Activated T-cell treated with anti-CD3 and anti-CD28 coated beads, Interleukin-2, amount 50 U/mL, for 4 hours (primary cell): ENCODE measurements at places on chromosomes 4 and X.

- no peak for DNase-seq
Observed at GRCh38 chrX:28127662-28128061, 146.4 kb upstream of the DCAF8L1 start.

GRCh38 chrX:108211301-108211700, 119.7 kb downstream of the ATG4A start:
- no peak for DNase-seq

GRCh38 chrX:79268788-79269187, 98.3 kb downstream of the ITM2A start:
- DNase-seq, result no peak

- DNase-seq, result no peak
Observed at GRCh38 chr4:155187989-155188388, 20.4 kb upstream of the NPY2R start.

DNA sequence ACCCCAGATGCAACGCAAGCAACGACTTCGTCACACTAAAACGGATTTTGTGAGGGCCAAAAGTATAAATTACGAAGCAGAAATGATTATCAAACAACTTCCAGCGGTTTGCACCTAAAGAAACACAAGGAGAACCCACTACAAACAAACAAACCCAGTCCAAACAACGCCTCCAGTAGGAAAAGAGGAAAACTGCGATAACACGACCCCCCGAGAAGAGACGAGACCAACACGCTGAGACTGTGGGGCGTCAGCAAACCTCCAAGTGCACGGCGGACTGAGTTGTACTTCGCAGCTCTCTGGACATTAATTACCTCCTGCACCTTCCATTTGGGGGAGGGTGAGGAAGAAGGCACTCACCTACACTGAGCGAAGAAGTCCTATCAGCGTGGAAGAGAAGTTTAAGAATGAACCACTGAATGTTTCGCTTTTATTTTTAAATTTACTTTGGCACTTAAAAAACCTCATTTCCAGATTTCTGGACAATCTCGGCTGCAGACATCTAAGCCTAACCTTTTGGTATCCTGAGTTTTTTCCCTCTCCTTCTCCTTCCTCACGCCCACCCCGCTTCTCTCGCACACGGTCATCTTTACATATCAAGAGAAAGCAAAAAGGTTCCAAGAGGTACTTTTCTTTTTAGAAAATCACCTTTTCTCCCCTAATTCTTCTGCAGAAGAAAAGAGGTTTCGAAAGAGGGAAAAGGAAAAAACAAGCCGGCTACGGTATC, at the start of gene MAB21L2:
TSS of gene MAB21L2 (plus strand) at position 6 of the 727 bp plus-strand sequence. CDS start 879 bp downstream, outside the sequence.
- no peak for DNase-seq

DNA sequence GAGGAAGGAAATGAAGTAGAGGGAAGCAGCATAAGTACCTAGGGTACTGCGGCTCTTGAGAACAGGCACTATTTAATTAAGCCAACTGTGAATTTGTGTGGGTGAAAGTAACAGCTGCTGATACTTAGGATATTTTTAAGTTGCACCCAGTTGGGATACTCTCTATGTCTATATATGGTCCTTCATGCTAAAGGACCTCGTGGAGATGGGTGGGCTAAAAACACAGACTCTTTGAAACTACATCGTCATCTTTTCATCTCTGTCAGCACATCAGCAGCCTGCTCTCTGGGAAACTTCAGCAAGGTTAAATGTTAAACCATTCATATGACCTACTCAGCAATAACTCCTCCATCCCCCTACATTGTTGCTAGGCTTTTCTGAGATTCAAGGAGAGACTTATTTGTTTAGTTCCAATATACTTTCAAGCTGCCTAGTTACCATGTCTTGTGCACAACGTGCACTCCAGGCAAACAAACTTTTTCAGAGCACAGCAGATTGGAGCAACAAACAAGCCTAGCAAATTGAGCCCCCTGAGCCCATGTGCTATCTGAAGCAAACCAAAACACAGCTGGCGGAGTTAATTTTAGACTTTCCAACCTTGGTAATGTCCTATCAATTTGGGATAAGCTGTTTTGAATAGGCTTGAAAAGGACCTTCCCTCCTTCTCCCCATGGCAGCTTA, 6.2 kb upstream of the MOB1B start:
- no peak for DNase-seq

DNA sequence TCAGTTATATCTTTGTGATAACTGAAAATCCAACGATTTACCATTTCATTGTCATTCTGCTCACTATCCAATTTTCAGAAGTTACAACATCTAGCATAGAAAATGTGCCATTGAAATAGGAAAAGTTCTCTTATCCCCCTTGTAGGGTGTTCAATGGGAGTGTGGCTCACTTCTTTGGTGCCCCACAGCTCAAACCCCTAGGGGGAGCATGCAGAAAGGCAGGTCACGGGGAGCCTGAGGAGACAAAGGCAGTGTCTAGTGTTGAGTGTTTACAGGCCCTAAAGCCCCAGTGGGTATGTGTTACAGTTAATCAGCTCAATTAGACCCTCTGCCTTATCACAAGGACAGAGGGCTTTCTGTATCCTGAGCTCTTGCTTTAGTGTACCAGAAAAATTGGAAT, 243.4 kb upstream of the GRID2 start:
- no peak for DNase-seq

- DNase-seq, result no peak
Observed at GRCh38 chr4:139624441-139625092, 41.1 kb upstream of the MGST2 start.

- DNase-seq, result no peak
Observed at GRCh38 chrX:19291086-19291485, 52.6 kb upstream of the PDHA1 start.

- no peak for DNase-seq
Observed at GRCh38 chrX:68256990-68257389, 176.3 kb downstream of the OPHN1 start.

GRCh38 chr4:83568062-83568461, 32.2 kb downstream of the GPAT3 start:
- DNase-seq, result no peak

DNA sequence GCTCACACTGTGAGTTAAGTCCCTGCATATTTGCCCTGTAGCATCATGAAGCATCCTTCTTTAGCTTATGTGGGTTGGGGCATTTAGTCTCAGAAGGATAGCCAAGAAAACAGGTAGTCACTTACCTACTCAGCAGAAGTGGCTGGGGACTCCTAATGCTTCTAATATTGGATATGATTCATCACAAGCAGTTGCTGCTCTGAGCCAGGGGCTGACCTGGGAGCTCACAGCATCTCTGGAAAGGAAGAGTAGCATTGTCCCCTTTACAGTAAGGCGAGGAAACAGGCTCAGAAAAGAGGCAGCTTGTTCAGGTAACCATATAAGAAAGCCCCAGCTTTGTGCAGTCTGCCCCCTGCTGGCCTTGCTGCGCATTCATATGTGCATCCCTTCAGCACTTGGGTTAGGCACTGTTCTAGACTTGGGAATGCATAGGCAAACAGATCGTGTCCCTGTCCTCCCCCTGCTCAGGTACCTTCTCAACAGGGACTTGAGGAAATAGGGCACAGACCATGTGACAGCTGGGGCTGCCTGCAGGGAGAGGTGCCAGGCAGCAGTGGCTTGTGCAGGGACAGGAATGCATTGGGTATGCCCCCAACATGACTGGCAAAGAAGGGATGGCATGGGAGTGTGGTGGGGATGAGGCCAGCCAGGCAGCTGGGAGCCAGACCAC, 35.7 kb upstream of the TBC1D14 start:
- DNase-seq, result peak; percentile 83

DNA sequence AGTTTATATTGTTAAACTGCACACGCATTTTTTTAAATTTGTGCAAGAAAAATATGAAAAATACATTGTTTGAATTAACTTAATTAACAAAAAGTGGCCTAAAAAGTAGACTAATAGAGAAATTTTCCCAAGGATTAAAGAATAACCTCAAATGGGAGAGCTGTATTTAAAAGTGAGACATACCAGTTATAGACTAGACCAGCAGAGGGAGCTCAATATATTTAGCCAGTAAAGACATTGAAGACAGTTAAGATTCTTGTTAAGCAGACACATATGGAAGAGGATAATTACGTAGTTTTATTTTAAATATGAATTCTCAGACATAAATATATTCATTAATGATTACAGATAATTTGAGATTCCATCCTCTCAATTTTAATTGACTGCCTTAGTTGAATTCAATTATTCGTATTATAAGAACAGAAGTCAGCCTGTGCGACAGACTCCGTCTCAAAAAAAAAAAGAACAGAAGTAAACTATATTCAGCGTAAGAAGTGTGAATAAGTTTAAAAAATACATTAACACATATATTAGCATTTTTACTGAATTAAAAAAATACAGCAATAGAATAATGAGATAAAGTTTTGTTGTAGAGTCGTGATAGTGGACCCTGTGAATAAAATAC, 64.8 kb downstream of the GLRA3 start:
- DNase-seq, result no peak

GRCh38 chr4:73019462-73020047, 50.0 kb downstream of the COX18 start:
- DNase-seq, result no peak

- DNase-seq, result no peak
Observed at GRCh38 chr4:3710451-3711182, 55.6 kb upstream of the ADRA2C start.

- no peak for DNase-seq
Observed at GRCh38 chrX:2898846-2899512, 30.2 kb downstream of the ARSD start.

- DNase-seq, result no peak
Observed at GRCh38 chr4:38514465-38515146, 149.4 kb upstream of the KLF3 start.

GRCh38 chrX:24175276-24175675, 25.7 kb downstream of the ZFX start:
- no peak for DNase-seq

- no peak for DNase-seq
Observed at GRCh38 chr4:59553721-59554091, 1646.4 kb upstream of the ADGRL3 start.

GRCh38 chr4:164203476-164203875, 550.5 kb upstream of the SMIM31 start:
- DNase-seq, result no peak

DNA sequence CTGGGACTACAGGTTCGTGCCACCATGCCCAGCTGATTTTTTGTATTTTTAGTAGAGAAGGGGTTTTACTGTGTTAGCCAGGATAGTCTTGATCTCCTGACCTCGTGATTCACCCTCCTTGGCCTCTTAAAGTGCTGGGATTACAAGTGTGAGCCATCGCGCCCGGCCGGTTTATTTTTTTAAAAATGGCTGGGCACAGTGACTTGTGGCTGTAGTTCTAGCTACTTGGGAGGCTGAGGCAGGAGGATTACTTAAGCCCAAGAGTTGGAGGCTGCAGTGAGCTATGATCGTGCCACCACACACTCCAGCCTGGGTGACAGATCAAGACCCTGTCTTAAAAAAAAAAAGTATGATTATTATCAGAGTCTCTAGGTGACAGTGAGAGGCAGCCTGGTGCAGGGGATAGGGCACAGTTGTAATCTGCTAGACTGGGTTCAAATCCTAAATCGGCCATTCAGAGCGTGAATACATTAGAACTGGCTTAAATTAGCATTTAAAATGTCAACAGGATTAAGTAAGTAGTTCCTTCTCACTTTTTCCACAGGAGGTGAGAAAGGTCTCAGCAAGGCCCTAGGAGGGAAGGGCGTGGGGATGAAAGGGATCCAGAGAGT, 435 bp upstream of the MGST2 start:
- DNase-seq, result no peak

DNA sequence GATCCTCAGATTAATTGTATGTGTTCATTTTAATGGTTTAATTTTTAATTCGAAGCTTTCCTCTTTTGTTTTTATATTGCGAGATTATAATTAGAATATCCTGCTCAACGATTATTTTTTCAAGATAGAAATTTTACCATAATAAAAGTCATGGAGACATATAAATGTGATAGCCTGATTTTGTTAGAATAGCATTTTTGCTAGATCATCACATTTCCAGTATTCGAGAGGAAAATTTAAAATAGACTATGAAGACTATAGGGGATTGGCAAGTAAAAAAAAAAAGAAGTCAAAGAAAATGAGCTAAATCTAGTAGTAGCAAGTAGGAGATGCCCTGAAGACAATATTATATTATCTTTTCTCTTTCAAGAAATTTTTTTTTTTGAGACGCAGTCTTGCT, 60.6 kb downstream of the TENM3 start:
- no peak for DNase-seq
